Stimulated activated CD4-positive, alpha-beta T cell treated with anti-CD3 and anti-CD28 coated beads, Interleukin-4, amount 100 ng/mL, for 4 hours (primary cell): ENCODE measurements at places on chromosomes 11 and 22.
A peak's percentile ranks its signal among the peaks of the same experiment; 100 is the strongest.

DNA sequence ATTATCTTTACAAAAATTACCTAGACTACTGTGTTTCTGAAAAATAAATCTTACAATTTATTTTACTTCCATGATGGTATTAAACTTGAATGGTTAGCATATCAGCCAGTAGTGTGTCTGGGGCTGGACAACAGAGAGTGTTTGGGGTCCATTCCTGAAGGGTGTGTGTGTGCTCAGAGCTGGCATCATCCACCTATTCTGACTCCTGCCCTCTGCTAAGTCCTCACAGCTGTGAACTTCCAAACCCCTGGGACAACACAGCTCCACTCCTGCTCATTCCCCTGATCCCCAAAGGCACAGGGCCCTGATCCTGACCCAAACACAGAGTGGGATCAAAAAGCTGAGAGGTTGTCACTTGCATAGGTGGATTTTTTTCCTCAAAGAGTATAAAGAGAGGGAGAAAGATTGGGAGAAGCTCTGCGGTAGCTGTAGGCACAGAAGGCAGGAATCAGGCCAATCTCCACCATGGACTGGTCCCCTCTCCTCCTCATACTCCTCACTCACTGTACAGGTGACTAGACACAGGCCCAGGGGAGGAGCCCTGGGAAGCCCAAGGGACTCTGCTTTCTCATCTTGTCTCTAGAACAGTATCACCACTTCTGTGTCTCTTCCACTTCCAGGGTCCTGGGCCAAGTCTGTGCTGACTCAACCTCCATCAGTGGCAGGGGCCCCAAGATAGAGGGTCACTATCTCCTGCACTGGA, 55.7 kb upstream of the TOP3B start:
- no peak for DNase-seq

- DNase-seq, result no peak
These were observed 152.7 kb upstream of the CCDC179 start for GRCh38 chr11:23012930-23013329.

DNA sequence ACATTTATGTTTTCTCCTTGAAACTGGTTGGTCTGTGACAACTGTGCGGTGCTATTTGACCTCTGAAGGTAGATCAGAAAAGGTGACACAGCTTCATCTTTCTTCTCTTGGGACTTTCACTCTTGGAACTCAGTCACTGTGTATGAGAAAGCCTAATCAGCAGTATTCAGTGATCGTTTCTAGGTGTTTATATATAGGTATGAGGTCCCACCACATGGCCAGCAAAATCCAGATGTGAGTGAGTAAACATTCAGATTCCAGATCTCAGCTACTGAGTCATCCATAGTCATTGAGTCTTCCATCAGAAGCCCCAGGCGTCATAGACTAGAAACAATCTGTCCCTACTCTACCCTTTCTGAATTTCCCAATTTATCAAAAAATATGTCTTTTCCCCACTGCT, 117.3 kb upstream of the CTSC start:
- DNase-seq, result no peak

DNA sequence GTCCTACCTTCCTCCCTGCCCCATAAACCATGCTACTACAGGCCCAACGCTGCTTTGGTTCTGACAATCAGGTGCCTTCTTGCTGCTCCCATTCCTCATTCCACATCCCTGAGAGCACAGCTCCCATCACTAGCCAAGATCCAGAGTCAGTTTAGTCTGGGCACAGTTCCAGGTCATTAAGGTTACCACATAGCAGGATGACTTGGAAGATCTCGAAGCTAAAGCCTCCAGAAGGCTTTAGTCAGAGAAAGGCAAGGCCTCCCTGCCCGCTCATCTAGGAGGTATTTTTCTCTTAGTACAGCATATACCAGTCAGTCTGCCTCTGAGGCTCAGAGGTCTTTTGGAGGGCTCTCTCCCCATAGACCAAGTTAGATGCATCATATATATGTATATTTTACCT, 30.3 kb downstream of the TRIM66 start:
- no peak for DNase-seq

GRCh38 chr11:125423247-125423849, 72.7 kb downstream of the FEZ1 start:
- DNase-seq, result no peak

- DNase-seq, result no peak
These were observed 591.4 kb downstream of the SOX6 start for GRCh38 chr11:15764948-15765347.

GRCh38 chr11:82089426-82089825, 644.2 kb downstream of the FAM181B start:
- no peak for DNase-seq

DNA sequence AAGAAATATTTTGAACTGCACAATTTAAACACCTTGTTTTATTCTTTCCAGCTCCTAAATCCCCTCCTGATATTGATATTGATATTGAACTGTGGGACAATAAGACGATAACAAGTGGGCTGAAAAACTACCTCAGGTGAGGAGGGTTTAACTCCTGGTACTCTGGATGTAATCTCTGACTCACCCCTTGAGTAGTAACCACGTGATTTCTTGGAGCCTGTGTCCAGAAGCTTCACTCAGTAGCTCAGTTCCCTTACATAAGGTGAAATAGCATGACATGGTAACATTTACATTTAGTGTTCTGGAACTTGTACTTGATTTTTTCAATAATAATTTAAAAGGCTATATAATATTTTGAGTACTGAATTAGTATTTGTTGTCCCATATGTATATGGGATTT, 168.0 kb downstream of the PGR start:
- DNase-seq, result no peak

DNA sequence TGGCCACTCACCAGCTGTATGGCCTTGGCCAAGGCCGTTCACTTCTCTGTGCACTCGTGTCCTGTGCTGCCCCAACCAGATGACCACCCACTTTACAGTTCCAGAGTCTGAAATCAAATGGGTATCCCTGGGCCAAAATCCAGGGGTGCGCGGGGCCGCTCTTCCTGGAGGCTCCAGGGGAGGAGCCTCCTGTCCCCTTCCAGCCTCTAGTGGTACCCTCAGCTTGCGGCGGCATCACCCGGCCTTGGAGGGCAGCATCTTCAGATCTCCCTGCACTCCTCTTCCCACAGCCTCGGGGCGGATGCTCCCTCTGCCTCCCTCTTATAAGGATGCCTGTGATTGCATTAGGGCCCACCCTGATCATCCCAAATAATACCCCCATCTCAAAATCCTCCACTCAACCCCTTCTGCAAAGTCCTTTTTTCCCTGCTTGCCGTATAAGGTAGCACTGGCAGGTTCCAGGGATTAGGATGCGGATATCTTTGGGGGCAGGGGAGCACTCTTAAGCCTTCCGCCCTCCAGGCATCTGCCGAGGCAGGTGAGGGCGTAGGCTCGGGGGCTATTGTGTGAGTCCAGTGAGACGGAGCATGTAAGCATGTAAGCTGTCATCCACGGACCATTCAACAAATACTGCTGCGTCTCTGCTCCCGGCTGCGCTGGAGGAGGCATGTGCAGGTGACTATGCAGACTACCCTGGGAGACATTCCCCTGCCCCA, 24.4 kb upstream of the SHISAL1 start:
- no peak for DNase-seq

DNA sequence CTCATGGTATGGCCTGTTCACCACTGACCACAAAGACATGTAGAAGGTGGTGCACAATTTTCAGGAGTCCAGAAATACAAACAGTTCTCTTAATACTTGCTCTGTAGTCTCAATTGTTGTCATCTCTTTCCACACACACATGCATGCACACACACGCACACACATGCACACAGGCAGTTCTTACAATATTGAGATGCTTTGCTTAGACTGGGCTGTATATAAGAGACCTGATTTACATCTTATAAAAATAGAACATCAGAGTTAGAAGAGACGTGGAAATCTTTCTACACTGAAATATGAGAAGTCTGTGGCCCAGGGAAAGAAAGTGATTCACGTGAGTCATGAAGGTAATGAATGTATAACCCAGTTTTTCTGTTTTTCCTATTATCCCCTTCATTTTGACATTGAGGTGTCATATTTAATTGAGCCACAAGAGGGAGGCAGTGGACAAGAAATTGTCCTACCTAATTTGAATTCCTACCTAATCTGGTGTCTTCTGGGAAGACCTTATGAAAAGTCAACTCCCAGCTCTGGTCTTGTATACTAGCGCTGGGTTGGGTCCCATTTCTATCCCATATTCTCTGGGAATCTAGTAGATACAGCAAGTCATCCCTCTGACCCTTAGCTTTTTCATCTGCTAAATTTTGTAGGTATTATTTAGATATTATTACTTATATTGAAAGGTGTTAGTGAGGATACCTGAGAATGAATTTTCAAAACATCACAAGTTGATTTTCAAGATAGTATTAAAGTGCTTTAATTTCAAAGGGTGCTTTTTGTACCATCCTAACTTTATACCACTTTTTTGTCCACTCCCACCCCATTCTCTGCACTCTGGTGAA, 14.9 kb upstream of the MS4A4A start:
- no peak for DNase-seq

DNA sequence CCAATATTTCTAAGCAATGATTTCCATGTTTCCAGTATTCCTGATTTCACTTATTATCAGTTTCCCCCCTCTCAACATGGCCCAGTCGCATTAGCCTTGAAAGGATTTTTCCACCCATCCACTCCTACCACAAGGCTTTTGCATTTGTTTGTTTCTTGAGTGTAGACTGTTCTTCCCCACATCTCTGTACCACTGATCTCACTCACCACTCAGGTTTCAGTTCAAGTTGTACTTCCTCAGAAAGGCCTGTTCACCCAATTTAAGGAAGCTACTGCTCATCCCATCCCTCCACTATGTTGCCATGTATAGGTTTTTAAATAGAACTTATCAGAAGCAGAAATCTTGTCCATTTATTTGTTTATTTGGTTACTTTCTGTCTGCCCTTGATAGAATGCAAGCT, 472.3 kb downstream of the FAM181B start:
- no peak for DNase-seq

GRCh38 chr11:99548264-99548663, 527.5 kb downstream of the CNTN5 start:
- DNase-seq, result no peak

DNA sequence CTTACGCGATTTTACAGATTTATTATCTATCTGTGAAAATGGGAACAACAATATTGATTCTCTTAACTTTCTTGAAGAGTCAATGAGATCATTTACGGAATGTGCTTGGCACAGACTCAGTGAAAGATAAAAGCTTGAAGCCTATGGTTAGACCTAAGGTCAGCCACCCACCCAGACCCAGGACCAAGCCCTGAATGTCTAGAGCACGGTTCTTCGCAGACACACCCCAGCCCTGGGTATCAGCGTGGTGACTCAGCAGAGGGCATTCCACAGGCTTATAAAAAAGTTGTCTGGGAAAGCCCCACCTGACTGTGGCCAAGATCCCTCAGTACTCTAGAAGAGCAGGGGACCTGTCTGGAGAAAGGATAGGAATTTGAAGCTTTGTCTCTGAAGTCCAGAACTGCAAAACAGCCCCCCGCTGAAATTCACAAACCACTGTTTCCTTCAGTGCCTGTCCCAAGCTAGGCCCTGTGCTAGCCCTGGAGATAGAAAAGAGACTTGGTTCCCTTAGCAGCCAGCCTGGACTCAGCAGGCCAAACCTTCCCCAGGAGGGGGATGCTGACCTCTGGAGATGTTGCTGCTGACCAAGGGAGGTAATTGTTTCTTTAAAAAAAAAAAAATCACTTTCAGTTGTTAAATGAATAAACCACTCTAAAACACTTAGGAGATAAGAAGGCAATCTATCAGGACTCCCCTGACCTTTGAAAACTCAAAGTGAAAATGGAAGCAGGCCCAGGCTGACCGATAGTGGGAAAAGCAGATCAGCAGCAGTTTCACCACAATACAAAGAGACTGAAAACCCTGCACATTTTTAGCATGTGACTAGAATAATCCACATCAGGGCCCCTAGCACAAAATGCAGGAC, 114.0 kb downstream of the ABTB2 start:
- peak; percentile 15 for DNase-seq

DNA sequence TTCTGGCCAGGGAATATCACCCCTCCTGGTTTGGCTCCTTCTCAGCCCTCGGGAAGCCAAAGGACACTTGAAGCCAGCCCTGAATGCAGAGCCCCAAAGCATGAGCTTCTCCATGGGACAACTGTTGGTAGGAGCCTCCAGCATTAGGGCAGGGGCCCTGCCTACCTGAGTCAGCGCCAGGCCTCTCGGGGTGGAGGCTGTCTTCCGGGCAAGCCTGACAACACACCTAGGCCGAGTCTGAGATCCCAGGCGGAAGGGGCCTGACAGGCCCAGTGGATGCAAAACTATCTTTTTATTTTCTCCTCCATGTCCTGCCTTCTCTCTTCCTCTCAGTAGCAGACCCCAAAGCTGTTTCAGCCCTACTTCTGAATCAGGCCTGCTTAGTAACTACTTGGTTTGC, 27.6 kb downstream of the RCOR2 start:
- no peak for DNase-seq

DNA sequence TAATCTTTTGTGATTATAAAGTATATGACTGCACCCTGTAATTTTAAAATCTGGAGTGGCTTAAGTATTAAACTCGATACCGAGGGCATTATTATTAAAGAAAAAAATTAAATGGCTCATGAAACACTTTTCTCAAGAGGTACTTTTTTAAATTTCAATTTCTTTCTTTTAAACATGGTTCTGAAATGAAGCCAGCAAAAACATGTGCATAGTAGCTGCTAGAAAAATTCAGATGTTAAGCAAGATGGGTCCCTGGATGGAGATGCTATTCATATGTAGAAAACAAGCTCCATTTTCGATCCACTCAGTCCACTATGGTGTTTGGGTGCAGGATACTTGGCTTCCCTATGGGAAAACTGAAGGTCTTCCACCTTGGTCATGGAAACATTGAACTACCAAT, 189.5 kb downstream of the PGR start:
- no peak for DNase-seq

GRCh38 chr11:17475666-17476316, 854 bp downstream of the ABCC8 start:
- no peak for DNase-seq

DNA sequence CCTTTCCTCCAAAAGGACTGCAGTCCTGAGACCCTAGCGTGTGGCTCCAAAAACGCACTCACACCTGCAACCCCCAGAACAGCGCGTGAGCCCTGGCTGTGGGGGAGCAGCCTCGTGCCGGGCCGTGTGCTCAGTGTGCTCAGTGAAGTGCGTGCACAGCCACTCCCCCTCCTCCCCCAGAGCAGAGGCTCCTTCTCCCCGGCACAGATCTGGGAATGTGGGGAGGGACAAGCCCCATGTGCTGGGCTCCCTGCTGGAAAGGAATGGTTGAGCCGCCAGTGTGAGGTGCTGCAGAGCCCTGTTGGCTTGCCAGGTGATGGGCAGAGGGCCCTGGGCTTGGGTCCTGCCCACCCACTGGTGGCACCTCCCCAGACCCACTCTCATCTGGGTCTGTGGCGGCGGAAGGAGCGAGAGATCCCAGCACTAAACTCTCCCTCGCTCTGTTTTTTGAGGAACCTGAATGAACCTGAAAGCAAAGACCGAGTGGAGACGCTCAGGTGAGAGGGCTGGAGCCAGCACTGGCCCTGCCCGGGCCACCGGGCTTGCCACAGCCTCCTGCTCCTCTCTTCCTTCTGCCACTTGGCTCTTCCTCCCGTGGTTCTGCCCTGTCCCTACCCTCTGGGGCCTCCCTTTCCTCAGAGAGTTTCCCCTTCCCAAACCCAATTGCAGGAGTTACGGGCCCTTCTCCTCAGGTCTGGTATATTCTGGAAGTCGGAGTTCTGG, 9.0 kb downstream of the RCOR2 start:
- DNase-seq, result no peak

- no peak for DNase-seq
These were observed 541.2 kb upstream of the API5 start for GRCh38 chr11:42770444-42771065.

- no peak for DNase-seq
These were observed 860 bp downstream of the UPK2 start for GRCh38 chr11:118956847-118957469.
